HFFc6 (cell line): ENCODE measurements at places on chromosomes 7 and 10. TPM values are rescaled to one million over a fixed set of nuclear protein-coding genes. Genes with fewer than 3 reads are reported as not detected.

DNA sequence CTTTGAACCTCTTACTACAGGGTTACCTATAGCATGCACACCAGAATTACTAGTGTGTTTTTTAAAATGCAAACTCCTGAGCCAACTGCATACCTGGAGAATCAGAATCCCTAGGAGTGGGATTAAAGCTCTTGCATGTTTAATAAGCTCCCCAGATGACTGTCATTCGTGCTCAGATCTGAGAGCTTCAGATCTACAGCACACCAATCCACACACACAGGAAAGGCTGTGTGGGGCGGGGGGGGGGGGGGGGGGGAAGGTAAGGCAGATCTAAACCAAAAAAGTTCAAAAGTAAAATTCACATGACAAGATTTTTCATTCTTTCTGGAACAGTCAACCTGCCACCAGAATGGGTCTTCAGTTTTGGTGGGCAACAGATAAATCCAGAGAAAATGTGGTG is 5.5 kb downstream of the FAM3C start:
- H3K4me1 ChIP-seq = peaks cover 50% of the 10 kb centered on the region
- H3K4me3 ChIP-seq = no peak overlapping the region
- no peak overlapping the region for H3K27ac ChIP-seq
- no peak for DNase-seq
- H3K36me3 ChIP-seq = peaks cover 16% of the 10 kb centered on the region
- no peaks in the 10 kb centered on the region for H3K27me3 ChIP-seq

The MEIG1 gene
- total RNA-seq = 0.56 TPM in 1 of 3 replicates, not detected in the others

DNA sequence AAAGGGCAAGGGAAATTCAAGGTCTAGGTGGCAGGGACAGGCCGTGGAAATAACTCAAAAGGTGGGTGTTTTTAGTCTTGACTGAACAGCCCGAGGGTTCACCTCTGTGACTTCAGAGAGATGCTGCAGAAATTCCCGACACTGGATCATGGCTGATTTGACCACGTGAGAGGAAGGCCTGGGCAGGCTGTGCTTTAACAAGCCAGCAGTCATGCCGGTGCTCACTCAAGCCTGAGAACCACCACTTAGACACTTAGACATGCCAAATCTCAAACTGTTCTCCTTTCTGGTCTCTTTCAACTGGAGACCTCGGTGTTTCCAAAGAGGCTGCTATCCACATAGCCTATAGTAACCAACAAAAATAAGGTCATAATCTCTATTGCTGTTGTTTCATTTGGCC is 15.4 kb downstream of the TECTB start:
- DNase-seq = no peak
- no peak overlapping the region for H3K4me3 ChIP-seq
- H3K27ac ChIP-seq = no peak overlapping the region
- peaks cover 17% of the 10 kb centered on the region for H3K27me3 ChIP-seq
- H3K36me3 ChIP-seq = no peaks in the 10 kb centered on the region

The MEST gene
- 0.28 to 1.9 TPM (median 0.63 TPM) in 3 replicates for total RNA-seq

The TMEM243 gene
- 16.0 to 20.3 TPM (median 17.8 TPM) in 3 replicates for total RNA-seq

DNA sequence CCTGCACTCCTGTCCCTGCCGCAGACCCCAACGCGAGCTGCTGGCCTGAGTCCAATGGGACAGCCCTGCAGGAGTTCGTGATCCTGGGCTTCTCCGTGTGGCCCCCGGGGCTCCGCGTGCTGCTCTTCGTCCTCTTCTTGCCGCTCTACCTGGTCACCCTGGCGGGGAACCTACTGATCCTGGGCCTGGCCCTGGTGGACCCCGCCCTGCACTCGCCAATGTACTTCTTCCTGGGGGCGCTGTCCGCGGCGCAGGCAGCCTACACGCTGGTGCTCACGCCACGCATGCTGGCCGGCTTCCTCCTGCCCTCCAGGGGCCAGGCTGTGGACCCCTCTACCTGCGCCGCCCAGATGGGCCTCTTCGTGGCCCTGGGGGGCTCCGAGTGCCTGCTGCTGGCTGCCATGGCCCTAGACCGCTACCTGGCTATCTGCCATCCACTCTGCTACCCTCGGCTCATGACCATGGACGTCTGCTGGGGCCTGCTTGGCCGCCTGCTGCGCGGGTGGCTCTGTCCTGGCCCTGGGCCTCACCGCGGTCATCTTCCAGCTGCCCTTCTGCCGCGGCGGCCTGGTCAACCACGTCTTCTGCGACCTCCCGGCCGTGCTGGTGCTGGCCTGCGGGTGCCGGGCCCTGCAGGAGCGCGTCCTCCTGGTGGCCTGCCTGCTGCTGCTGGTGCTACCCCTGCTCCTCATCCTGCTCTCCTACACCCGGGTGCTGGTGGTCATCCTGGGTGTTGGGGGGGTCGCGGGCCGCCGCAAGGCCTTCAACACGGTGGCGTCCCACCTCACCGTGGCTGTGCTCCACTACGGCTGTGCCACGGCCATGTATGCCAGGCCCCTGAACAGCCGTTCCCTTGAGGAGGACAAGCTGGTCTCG is 71.7 kb downstream of the RBAK start:
- peaks cover 26% of the 10 kb centered on the region for H3K27me3 ChIP-seq
- H3K36me3 ChIP-seq = no peaks in the 10 kb centered on the region
- no peak overlapping the region for H3K27ac ChIP-seq
- no peak for DNase-seq
- H3K4me1 ChIP-seq = no peaks in the 10 kb centered on the region
- no peak overlapping the region for H3K4me3 ChIP-seq

GRCh38 chr7:74567318-74567668 is 90.2 kb upstream of the GTF2I start:
- DNase-seq = no peak
- H3K4me1 ChIP-seq = no peaks in the 10 kb centered on the region
- peaks cover 3% of the 10 kb centered on the region; the same call in 1 of the 2 replicates for H3K36me3 ChIP-seq
- no peak overlapping the region for H3K27ac ChIP-seq

DNA sequence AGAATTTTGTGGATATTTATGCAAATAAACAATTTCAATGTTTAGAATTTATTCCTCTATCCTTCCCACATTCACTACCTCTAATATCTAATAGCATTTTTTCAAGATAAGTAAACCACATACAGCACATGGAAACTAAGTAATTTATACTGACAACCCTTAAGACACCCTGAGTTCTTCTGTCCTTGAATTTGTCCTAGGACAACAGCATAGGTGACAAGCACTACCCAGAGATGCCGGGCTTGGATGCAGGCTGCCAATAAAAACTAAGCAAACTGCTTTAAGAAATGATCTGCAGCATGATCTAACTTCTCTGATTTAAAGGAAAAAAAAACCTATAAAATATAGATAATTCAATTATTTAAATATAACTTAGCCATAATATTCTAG is 22.7 kb downstream of the NT5C3A start:
- H3K4me3 ChIP-seq = peak overlapping the region; percentile 87
- no peaks in the 10 kb centered on the region; the same call in 1 of the 2 replicates for H3K36me3 ChIP-seq
- peak overlapping the region; percentile 79 for H3K27ac ChIP-seq
- DNase-seq = no peak

- peaks cover 65% of the 10 kb centered on the region for H3K4me1 ChIP-seq
- H3K27ac ChIP-seq = no peak overlapping the region
- peaks cover 5% of the 10 kb centered on the region for H3K27me3 ChIP-seq
- H3K4me3 ChIP-seq = no peak overlapping the region
- no peak for DNase-seq
- no peaks in the 10 kb centered on the region for H3K36me3 ChIP-seq
Observed at GRCh38 chr10:112232670-112233069, 49.1 kb upstream of the GPAM start.

The ANKRD26 gene
- total RNA-seq = 6.5 to 8.7 TPM (median 7.4 TPM) in 3 replicates

GRCh38 chr10:1685699-1686490 is 51.4 kb downstream of the ADARB2 start:
- H3K36me3 ChIP-seq = 0 out of 2 replicates have a peak, but pooled peaks cover 5% of the 10 kb centered on the region
- no peaks in the 10 kb centered on the region for H3K27me3 ChIP-seq
- H3K27ac ChIP-seq = no peak overlapping the region

DNA sequence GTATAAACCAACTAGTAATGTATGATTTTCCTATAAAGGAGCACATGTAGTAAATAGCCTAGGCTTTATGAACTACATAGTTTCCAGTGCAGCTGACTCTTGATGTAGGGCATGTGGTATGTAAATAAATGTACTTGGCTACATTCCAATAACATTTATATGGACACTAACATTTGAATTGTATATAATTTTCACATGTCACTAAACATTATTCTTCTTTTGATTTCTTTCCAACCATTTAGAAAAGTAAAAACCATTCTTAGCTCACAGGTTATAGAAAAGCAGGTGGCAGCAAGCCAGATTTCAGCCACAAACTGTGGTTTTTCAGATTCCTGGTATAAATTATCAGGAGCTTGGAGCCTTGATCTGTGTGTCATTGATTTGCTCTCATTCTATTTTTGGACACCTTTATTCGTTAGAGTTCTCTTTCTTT is 1182.0 kb downstream of the CNTNAP2 start:
- H3K4me3 ChIP-seq = no peak overlapping the region
- no peak for DNase-seq
- no peaks in the 10 kb centered on the region; the same call in 1 of the 2 replicates for H3K36me3 ChIP-seq
- no peak overlapping the region for H3K27ac ChIP-seq

DNA sequence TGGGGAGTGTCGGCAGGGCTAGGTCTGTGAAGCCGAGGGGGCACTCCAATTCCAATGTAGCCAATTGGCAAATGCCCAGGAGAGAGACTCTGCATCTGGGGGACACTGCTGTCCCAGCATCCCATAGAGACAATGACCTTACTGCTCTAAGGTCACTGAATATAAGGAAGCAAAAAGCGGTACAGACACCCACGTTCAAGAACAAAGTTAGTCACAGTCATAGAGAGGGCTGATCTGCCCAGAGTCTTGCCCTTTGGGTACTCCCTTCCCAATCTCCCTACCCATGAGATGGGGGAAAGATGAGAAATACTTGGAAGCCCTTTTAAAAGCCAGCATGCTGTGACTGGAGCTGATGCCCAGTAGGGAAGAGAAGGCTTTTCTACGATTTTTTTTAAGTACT is 76.3 kb upstream of the GSDME start:
- peak overlapping the region; percentile 91 for H3K27ac ChIP-seq
- H3K36me3 ChIP-seq = peaks cover 57% of the 10 kb centered on the region
- DNase-seq = no peak

DNA sequence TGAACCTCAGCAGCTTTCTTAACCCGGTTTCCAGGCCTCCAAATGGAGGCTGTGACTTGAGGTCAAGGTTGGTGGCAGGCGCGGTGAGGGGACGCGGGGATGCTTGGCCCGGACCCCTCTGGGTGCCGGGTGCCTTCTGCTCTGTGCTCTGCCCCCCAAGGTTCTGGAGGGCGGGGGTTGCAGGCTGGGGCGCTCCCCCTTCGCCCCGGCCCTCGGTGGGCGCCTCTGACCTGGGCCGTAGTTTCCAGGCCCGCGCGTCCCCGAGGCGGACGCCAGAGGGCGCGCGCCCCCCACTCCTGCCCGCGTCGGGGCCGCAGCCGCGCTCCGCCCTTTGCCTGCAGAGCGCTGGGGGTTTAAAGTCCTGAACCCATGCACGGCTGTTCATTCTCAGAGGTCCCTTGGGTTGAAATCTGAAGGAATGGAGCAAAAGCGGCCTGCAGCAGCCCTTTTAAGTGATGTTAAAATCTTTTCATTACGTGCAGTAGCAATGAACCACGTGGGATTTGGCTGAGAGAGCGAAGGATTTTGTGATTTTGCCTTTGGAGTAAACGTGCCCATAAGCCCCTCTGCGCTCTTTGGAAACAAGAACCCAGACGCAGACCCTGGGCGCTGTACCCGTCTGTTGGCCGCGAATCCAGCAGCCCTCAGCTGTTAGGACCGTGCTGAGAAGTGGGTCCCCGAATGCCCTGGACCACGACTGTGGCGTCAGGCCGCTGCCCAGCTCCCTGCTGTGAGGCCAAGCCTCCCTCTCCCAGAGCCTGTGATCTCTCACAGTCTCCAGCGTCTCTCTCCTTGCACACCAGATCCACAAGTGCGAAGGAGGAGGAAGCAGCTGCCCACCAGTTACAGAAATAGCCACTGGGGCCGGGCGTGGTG is 135.0 kb downstream of the ACTR3B start:
- no peak overlapping the region for H3K4me3 ChIP-seq
- H3K4me1 ChIP-seq = no peaks in the 10 kb centered on the region
- H3K27ac ChIP-seq = no peak overlapping the region
- H3K27me3 ChIP-seq = peaks cover 8% of the 10 kb centered on the region
- no peaks in the 10 kb centered on the region for H3K36me3 ChIP-seq
- no peak for DNase-seq

DNA sequence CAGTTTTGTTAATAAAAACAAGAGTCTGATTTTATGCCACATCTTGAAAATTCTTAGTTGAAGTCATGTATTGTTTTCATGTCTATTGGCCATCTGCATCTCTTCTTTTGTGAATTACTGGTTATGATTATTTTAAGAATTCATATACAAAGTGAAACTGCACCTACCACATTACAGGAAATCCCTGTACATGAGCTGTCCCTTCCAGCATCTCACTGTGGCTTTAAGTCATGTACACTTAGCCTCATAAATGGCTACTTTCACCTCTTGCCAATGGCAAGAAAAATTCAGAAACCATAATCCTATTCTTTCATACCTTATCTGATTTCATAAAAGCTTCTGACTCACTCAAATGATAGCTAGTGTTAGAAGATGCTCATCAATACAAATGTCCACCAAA is 48.6 kb downstream of the CRTAC1 start:
- no peak for DNase-seq
- H3K4me1 ChIP-seq = no peaks in the 10 kb centered on the region
- no peak overlapping the region for H3K4me3 ChIP-seq
- H3K27ac ChIP-seq = no peak overlapping the region
- H3K36me3 ChIP-seq = no peaks in the 10 kb centered on the region

The MPP7 gene
- total RNA-seq = 0.83 and 2.7 TPM in 2 replicates

The CRHR2 gene
- total RNA-seq = not detected in 3 replicates

DNA sequence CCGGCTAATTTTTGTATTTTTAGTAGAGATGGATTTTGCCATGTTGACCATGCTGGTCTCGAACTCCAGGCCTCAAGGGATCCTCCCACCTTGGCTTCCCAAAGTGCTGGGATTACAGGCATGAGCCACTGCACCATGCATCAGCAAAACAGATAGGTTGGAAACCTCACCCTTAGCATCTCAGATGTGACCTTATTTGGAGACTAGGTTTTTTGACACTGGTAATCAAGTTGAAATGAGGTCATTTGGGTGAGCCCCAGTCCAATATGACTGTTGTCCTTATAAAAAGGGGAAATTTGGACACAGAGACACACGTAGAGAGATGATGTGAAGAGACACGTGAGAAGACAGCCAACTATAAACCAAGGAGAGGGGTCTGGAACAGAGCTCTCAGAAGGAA is 42.5 kb upstream of the TPST1 start:
- no peak for DNase-seq
- no peaks in the 10 kb centered on the region; the same call in none of the 2 replicates for H3K27me3 ChIP-seq

GRCh38 chr7:1275451-1276381 is 43.0 kb downstream of the UNCX start:
- peaks cover 6% of the 10 kb centered on the region for H3K27me3 ChIP-seq
- no peak overlapping the region for H3K27ac ChIP-seq
- DNase-seq = no peak
- H3K4me3 ChIP-seq = no peak overlapping the region

The C10orf143 gene
- 2.0 and 2.3 TPM in 2 replicates for total RNA-seq

GRCh38 chr10:94549221-94549620 is 3.6 kb downstream of the HELLS start:
- peaks cover 6% of the 10 kb centered on the region; the same call in 1 of the 2 replicates for H3K36me3 ChIP-seq
- no peak for DNase-seq
- peaks cover 26% of the 10 kb centered on the region for H3K4me1 ChIP-seq
- peaks cover 3% of the 10 kb centered on the region for H3K27me3 ChIP-seq

The CYP3A4 gene
- total RNA-seq = not detected in 3 replicates
